CD4-positive, alpha-beta memory T cell (primary cell): ENCODE measurements at places on chromosomes 16 and 17.

DNA sequence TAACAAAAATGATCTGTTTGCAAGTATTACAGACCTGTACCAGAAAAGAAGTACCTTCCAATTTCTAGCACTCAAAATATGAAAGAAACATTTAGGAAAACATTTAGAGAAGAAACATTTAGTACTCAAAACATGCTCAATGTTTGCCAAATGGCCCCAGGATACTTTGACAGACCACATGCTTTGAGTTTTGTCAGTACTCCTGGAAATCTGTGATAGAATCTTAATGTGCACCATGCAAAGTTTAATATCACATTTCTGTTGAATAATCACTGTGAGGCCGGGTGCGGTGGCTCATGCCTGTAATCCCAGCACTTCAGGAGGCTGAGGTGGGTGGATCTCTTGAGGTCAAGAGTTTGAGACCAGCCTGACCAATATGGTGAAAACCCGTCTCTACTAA is 8.5 kb upstream of the ZC3H7A start:
- no peak for DNase-seq

GRCh38 chr17:46875849-46876352 is 24.5 kb downstream of the WNT9B start:
- DNase-seq = no peak

GRCh38 chr17:80005360-80006338 is 30.0 kb downstream of the TBC1D16 start:
- DNase-seq = peak; percentile 56

DNA sequence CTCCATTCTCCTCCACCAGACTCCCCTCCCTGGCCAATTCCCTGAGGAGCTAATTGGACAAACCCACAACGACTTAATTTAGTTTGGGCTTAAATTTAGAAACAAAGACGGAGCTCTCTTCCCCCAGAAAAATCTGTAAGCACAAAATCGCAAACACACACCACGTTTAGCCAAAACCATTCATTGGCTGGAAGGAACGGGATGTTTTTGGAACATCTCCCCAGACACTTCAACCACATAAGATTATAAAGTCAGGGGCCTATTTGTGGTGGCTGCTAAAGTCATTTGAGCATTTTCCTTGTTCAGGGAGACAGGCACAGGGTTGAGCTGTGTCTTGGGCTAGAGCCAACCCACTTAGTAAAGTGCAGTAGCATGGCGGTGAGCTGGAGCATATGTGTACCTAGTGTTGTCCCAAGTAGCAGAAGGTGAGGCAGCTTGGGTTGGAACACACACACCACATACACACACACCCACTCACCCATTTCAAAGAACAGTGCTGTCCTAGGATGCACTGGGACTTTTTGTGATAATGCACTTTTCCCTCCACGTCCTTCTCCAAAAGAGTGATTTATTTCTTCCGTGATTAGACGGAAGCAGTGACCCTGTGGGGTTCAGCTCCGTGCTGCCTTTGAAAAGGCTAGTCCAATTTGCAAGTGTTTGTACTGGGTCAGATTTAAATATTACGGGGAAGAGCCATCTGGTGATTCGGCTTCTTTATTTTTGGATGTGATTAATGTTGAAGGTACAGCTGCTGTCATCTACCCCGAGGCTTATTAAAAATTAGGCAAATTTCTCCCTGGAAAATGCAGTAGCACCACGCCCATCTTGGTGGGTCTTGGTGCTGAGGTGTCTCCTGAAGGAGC is 32.2 kb downstream of the ELAC2 start:
- no peak for DNase-seq

- DNase-seq = no peak
Observed at GRCh38 chr17:67833946-67834631, 8.8 kb downstream of the BPTF start.

- peak; percentile 6 for DNase-seq
Observed at GRCh38 chr17:16915752-16916556, 56.0 kb downstream of the TNFRSF13B start.

DNA sequence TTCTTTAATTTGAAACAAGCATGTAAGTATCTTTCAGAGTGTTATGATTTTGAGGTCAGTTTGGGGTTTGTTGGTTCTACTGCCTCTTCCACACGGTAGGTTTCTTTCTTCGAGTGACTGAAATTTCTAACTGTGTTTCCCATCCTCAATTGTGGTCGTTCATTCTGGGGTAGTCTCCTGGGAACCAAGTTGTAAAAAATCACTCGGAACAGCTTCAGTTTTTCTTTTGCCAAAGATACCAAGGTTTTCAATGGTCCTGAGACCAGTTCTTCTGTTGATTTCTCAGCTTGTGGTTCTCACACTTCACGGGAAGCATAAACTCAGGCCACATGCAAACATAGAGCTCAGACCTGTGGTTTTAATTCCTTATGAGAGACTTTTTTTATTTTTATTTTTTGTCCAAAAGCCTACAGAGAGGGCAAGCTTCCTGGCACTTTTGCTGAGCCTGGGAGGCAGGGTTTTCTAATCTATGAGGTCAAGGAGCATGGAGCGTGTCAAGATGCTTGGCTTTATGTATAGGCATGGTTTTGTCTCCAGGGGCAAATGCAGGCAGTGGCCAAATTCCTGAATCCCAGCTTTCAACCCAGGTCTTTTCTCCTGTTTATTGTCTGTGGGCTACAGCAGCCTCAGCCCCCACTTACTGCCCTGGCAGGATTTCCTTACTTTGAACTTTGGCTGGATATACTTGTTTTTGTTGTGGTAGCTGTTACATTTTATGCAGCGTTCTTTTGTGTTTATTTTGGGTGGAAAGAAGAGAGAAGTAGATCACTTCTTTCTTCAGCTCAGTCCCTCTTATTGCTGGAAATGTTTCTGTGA is 32.9 kb downstream of the HS3ST3A1 start:
- DNase-seq = no peak

DNA sequence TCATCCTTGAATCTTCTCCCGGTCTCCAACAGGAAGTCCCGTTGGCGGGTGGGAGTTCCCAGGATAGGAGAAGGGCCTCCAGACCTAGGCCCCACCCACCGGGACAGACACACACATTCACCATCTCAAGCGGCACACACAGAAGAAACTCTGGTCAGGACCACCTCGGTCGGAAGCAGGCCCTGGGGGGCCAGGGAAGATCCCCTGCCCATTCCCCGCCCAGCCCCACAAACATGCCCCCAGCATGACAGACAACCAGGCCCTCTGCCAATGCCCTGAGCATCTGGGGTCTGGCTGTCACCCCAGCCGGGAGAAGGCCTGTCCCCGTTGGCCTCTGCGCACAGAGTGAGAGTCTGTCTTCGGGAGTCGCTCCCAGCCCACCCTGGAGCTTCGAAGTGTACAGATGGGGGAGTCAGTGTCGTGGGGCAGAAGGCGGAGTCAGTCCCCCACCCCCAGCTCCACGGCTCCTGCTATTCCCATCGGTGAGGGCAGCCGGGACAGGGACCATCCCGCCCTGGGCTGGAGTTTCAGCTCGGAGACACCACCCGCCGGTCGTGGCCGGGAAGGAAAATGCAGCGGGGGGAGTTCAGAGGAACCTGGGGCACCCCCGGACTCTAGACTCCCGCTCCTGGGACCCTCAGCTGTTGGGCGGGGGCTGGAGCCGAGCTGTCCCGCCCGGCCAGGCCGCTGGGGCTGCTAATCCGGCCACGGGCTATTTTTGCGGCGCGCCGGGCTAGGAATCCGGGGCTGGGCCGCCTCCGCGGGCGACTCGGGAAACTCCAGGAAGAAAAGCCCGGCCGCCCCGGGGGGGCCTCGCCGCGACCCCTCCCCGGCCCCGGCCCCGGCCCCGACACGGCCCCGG is 660 bp downstream of the RHBDF1 start:
- no peak for DNase-seq

- DNase-seq = no peak
Observed at GRCh38 chr16:89444151-89444723, 46.1 kb downstream of the ANKRD11 start.

DNA sequence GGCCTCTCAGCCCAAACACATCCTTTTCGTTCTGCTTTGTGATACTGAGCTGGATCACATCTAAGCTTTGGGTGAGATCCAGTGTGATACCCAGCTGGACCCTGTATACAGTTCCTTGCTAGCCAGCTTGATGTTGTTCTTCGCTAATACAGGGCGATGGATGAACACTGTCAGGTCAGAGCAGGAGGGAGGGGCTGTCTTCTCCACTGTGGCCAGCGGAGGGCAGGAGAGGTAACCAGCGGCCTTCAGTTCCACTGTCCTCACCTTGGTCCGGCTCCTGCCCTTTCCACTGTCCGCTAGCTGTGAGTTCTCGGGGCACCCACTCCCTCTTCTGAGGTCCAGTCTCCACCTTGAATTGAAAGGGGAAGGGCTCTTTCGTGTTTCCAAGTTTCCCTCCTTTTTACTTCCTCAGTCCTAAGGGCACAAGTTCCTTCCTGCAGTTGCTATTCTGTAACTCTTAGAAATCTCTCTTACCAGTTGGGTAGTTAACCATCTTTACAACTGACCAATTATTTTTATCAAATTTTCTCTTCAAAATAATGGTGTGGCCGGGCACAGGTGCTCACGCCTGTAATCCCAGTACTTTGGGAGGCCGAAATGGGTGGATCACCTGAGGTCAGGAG is 3.0 kb upstream of the ZNF213 start:
- peak; percentile 29 for DNase-seq

DNA sequence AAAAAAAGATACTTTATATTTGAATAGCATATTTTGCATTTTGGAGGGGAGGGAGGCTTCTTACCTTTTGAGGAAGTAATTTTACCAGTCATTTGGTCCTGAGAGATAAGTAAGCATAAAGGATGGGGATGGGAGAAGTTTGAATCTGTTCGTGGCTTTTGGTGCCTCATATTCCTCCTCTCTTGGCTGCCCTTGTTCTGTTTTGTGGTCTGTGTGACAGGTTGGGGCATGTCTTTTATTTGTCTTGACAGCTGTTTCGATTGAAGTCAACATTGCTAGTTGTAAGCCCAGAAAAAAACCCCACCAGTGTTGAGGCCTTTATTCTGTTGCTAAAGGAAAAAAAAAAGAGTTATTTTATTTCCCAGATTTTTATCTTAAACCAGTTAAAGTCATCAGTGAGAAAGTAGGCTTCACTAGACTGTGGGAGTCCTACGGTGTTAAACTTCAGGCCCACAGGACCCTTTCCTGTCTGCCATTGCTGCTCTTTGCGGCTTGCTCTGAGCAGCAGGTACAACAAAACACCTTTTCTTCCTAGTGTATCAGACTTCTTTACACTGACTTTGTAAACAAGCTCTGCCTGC is 11.4 kb downstream of the SLC7A6 start:
- peak; percentile 76 for DNase-seq

DNA sequence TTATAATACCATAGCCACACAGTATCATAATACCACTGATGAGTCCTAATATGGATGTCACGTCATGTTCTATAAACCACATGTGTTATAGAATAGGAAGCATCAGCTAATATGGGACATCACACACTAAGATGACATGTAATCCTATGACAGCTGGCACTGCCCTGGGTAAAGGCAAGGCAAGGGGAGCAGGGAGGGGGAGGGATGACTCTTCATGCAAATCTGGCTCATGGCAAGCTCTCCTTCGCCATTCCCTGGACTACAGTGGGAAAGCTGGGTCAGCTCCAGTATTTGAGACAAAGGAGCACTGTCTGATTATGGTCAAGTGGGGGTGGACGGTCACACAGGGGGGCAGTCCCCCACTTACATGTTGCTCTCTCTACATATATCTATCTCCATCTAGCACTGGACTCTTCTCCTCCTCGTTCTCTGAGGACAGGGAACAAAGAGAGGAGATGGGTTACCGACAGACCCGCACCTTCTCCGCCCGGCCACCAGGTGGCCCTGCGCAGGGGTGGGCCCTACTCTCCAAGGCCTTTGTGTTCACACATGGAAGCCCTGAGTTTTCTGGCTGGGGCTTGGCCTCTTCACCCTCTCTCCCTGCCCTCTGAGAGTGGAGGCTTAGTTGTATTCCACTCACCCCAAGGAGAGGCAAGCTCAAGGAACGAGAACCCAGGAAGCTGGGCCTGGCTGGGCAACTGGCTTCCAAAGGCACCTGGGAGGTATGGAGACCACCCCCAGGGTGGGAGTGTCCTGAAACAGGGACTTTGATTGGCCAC is 23.4 kb upstream of the MPO start:
- DNase-seq = peak; percentile 61

- no peak for DNase-seq
Observed at GRCh38 chr17:42928714-42929496, 28.3 kb downstream of the G6PC1 start.

- DNase-seq = no peak
Observed at GRCh38 chr17:45408611-45409421, 23.9 kb downstream of the ARHGAP27 start.

- no peak for DNase-seq
Observed at GRCh38 chr16:48444574-48444973, 59.4 kb upstream of the SIAH1 start.

DNA sequence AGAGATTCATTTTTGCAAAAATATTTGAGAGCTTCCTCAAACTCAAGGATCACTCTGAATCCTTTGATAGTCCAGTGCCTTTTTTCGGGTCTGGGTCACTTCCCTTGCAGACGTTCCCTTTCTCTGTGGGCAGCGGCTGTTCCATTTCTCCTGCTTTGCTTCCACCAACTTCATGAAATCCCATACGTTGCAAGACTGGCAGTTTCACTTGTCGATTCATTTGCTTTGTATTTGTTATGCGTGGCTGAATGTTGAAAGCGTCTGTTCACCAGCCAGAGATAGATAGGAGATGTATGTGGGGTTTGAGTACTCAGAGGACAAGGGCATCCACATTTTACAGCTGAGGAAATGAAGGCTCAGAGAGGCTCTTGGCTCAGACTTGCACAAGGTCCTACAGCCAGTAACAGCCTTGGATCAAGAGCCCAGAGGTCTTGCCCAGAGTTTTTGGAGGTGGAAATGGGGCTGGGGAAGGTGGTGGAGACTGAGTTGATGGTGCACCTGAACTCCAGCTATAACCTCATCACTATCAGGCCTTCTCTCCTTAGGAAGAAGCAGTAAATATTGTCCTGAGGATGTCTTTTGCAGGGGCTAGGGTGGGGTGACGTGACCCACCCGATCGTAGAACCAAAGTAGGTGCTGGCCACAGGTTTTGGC is 1.3 kb upstream of the CCDC102A start:
- no peak for DNase-seq

DNA sequence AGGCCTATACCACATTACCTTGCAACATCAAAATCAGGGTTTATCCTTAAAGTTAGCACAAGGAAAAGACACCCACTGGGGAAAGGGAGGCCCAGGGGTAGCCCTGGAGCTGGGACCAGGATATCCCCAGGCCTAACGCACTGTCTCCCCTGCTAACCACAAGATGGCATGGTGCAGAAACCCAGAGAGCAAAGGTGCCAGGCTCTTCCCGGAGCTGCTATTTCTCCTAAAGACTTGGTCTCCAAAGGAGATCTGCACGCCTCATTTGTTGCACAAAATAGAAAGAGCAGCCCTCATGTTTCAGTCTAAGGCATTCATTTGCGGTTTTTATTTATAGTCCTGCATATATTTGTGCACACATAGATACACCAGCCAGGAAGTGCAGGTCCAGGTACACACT is 408.6 kb downstream of the SOX9 start:
- DNase-seq = no peak
